Activated CD8-positive, alpha-beta T cell treated with anti-CD3 and anti-CD28 coated beads, Interleukin-2, amount 10 ng/mL, durations not matched to agents 7 days and 5 days (primary cell): ENCODE measurements at places on chromosomes 2 and 18.
A peak's percentile ranks its signal among the peaks of the same experiment; 100 is the strongest.

- no peak for DNase-seq
These were observed 76.0 kb downstream of the GFPT1 start for GRCh38 chr2:69311024-69311416.

- no peak for DNase-seq
These were observed 226.3 kb upstream of the SMAD7 start for GRCh38 chr18:49177071-49177470.

- no peak for DNase-seq
These were observed 239.6 kb downstream of the LPIN1 start for GRCh38 chr2:11985817-11986566.

GRCh38 chr2:66665124-66665984, 230.4 kb downstream of the MEIS1 start:
- DNase-seq = no peak

GRCh38 chr2:174286172-174286571, 37.8 kb upstream of the OLA1 start:
- DNase-seq = no peak

DNA sequence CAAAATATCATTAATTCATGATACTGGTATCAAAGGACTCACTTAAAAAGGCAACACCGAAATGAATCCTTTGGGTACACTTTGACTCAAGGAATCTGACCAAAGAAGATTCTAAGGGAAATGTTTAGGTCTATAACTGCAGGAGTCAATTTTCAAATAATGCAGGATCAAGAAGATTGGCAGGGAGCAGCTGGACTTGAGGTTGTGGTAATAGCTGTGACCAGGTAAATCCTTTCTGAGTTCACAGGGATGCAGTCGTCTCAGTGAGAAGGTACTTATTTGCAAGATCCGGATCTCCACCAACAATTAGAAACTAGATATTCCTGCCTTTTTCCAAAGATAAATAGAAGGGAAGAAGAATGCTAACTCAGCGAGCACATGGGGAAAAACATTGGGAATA, 96.9 kb downstream of the SCN9A start:
- DNase-seq = no peak

- no peak for DNase-seq
These were observed 92.5 kb upstream of the ZNF532 start for GRCh38 chr18:58772161-58772560.

- no peak for DNase-seq
These were observed 222.9 kb downstream of the ZBTB7C start for GRCh38 chr18:48186131-48186766.

- peak; percentile 46 for DNase-seq
These were observed 2.1 kb downstream of the BCL2L11 start for GRCh38 chr2:111122631-111123421.

GRCh38 chr2:20771299-20771698, 51.6 kb downstream of the LDAH start:
- no peak for DNase-seq

GRCh38 chr2:128377071-128377910, 58.6 kb upstream of the HS6ST1 start:
- no peak for DNase-seq

DNA sequence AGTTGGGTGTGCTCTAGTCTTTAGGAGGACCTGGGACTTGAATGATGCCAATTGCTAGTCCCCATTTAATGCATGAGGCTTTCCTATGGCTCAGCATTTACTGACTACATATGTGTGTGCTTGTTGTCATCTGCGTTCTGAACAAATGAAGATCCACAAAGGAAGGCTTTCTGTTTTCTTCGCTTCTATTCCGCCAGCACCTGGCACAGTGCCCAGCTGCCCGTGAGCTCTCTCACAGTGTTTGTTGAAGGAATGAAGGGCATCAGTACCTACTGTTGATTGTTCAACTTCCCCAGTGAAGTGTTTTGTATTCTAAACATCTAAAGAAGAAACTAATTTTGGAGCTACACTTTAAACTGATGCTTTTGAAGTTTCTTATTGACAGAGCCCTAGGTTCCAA, 122.4 kb upstream of the LINC00305 start:
- no peak for DNase-seq

DNA sequence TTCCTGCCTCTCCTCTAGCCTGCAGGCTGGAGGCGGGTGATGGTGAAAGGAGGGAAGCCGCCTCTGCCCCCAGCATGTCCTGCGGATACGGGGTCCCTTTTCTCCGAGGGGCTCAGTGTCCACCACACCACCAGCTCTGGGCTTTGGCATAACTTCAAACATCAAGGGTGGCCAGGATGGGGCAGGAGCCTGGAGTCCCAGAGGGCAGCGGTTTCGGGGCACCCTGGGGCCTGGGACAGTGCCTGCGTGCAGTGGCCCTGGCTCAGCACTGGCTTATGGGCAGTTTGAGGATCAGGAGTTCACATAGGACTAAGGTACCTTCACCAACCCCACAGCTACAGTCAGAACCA, 85.5 kb upstream of the GPC1 start:
- DNase-seq = no peak

- no peak for DNase-seq
These were observed 35.2 kb upstream of the GPR39 start for GRCh38 chr2:132381376-132381775.

- no peak for DNase-seq
These were observed 75.9 kb downstream of the BABAM2 start for GRCh38 chr2:27966466-27966865.

- no peak for DNase-seq
These were observed 18.7 kb downstream of the RBBP8 start for GRCh38 chr18:22951823-22952222.

- no peak for DNase-seq
These were observed 1695.0 kb upstream of the CELF4 start for GRCh38 chr18:39260565-39260964.

DNA sequence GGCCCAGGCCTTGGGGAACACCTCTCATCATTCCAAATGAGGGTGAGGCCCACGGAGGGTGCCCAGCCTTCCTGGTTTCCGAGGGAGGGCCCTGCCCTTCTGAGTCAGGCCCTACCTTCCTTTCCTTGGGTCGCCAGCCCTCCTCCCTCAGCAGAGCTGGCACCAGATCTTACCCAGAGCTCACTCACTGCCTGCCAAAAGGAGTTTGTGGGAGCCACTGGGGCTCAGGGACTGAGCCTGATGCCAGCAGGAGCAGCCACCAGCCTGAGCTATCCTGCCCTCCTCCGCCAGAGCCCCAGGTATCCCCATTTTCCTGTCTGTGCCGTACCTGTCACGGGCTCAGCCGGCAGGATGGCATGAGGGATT, 64.1 kb downstream of the NRP2 start:
- no peak for DNase-seq

- no peak for DNase-seq
These were observed 112.0 kb upstream of the FOSL2 start for GRCh38 chr2:28280619-28281018.

DNA sequence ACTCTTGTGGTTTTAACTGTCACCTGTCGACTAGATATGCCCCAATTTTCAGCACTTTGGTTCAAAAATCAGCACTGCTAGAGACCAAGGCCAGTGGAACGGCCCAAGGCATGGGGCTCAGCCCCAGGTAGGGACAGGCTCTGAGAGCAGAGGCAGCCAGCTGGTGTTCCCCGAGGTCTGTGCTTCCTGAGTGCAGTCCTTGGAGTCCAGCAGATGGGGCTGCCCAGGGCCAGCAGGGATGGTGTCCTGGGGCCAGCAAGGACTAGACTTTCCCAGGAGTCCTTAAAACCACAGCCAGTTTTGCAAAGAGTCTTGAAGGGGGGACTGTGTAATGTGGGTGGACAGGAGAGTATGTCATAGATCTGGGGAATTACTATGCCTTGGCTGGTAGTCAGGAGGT, 56.3 kb downstream of the POMC start:
- no peak for DNase-seq

GRCh38 chr18:10195529-10195928, 258.9 kb upstream of the APCDD1 start:
- no peak for DNase-seq

DNA sequence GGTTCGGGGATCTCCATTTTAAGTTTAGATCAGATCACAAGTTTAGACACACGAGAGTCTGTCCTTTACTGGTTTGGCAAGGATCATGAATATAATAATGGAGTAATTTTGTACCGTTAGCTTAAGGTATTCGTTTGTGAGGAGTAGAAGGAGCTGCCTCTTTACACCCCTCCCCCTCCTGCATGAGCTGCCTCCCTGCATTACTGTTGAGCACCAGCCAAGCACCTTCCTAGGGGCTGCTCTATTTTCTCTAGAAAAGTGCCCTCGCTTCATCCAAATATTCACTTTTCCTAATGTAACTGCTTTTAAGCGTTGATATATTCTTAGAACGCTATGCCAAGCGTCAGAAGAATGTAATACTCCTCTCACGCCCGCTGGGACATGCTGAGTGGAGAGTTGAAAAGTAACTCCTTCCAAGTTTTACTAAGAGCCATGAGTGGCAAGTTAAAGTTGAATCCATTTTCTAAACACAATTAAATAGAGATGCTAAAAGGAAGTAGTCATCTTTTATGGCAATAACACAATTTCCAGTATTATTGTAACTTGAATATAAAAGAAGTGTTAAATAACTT, 25.4 kb upstream of the SCN7A start:
- no peak for DNase-seq

DNA sequence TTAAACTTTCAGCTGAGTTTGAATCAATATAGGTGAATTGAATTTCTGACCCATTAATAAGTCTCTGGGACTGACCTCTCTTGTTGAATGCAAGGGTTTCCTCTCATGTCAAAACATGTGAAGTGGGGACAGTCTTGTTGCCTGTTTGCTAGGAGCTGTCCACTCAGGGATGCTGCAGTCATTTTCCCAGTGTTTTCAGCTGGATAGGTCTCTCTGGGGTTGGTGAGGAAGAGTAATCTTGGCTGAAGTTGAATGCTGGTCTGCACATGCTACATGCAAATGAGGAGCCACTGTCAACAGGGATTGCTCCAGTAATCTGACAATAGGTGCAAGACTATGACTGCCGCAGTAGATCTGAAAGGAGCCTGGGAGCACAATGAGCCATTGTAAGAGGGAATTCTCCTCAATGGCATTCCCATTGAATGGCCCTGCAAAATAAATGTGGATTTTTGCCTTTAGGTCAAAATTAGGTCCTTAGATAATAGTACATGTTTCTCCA, 34.1 kb upstream of the IL1RL1 start:
- DNase-seq = no peak

GRCh38 chr2:120385355-120386127, 39.6 kb downstream of the INHBB start:
- DNase-seq = no peak

GRCh38 chr18:75041586-75041985, 167.4 kb downstream of the PTGR3 start:
- DNase-seq = no peak

DNA sequence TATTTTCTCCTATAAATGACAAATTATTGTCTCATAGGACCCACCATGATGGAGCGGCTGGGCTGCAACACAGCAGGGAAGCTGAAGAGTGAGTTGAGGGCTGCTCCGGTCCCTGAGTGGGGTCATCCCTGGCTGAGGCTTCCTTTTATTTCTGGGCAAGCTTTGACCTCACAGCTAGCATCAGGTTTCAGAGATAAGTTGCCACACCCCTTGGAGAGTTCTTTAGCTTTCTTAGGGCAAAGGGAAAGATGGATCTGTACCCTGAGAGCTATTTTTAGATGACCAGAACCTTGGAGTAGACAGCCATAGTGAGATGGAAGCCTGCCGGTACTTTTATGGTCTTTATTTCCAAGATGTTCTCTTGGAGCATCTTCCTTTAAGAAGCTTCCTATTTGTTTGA, 11.5 kb downstream of the MYL1 start:
- no peak for DNase-seq
